Neural cell (in vitro differentiated cells): ENCODE measurements at places on chromosomes 7 and 10. TPM values are rescaled to one million over a fixed set of nuclear protein-coding genes. Genes with fewer than 3 reads are reported as not detected.

Gene SFXN3
- polyA plus RNA-seq, result 52.1 and 56.5 TPM in 2 replicates

Gene PLXNA4
- 7.2 and 10.3 TPM in 2 replicates for polyA plus RNA-seq

Gene CLRN3
- not detected in 2 replicates for polyA plus RNA-seq

Gene ST8SIA6
- polyA plus RNA-seq, result 0.20 and 0.41 TPM in 2 replicates

Gene DUSP5
- polyA plus RNA-seq, result 1.2 and 2.2 TPM in 2 replicates

Gene STARD3NL
- polyA plus RNA-seq, result 233 and 240 TPM in 2 replicates

Gene OSBPL3
- polyA plus RNA-seq, result 0.26 and 0.68 TPM in 2 replicates

Gene KLLN
- polyA plus RNA-seq, result 0.30 and 0.77 TPM in 2 replicates

Gene OIT3
- polyA plus RNA-seq, result not detected in 2 replicates

Gene CPED1
- polyA plus RNA-seq, result not detected in 2 replicates

Gene GPR158
- polyA plus RNA-seq, result 1.7 and 2.1 TPM in 2 replicates

Gene ECHDC3
- 0.64 TPM in 1 of 2 replicates, not detected in the other for polyA plus RNA-seq

Gene GTF2IRD1
- 26.7 and 31.9 TPM in 2 replicates for polyA plus RNA-seq

Gene IGF2BP3
- 26.3 and 29.6 TPM in 2 replicates for polyA plus RNA-seq

Gene PSTK
- 21.0 and 27.1 TPM in 2 replicates for polyA plus RNA-seq

Gene PLEKHS1
- not detected in 2 replicates for polyA plus RNA-seq
